ENCODE measurements at places on chromosomes 2 and 18.

- DNase-seq = no peak
Observed at GRCh38 chr2:112644933-112645309, 818 bp upstream of the SLC20A1 start.

GRCh38 chr2:3627500-3628100 is 30.4 kb upstream of the ALLC start:
- DNase-seq = no peak

DNA sequence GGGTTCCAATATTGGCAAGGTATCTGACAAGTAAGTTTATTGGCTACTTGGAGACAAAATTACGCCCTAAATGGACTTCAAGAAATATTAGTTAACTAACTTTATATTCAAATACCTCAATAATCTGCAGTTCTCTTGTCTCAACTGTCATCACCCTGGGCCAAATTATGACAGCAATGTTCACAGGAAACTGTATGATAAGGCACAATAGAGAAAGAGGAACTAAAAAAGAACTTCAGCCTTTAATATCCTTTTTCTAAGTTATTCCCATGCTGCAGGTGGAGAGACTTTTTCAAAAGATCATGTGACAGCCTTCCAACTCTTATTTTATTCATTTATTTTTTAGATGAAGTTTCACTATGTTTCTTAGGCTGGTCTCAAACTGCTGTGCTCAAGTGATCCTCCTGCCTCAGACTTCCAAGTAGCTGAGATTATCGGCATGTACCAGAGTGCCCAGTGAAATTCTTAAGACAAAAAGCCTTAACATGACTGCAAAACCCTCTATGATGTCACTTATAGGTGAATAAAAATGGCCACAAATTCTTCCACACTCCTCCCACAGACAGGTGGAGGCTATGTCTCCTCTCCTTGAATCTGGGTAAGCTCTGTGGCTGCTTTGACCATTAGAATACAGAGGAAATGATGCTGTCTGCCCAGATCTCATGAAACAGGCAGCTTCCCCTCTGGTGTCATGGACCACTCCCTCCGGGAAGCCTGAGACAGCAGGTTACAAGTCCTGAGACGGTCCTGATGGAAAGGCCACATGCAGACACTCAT is 211.0 kb downstream of the TGIF1 start:
- no peak for DNase-seq

GRCh38 chr2:65622951-65623535 is 190.6 kb upstream of the SPRED2 start:
- no peak for DNase-seq

DNA sequence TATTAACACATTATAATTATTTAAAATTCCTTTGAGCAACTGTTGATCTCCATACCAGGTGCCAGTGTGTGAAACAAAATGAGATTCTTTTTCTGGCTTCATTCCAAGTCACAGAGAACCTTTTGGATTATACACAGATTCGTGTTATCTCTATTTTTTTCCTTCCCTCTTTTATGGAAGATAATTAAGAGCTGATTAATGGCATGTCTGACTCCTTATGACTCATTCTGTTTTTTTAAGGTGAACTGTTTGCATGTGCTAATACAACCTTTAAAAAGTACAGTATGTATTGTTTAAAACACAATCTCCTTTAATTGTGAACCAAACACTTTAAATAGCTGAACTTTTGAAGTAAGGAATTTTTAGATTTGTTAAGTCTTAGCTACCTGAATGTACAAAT is 39.3 kb downstream of the PELI1 start:
- no peak for DNase-seq

- DNase-seq = no peak
Observed at GRCh38 chr2:156325688-156326525, 6.6 kb downstream of the NR4A2 start.

GRCh38 chr2:146376511-146377064 is 1468.2 kb upstream of the ACVR2A start:
- no peak for DNase-seq

DNA sequence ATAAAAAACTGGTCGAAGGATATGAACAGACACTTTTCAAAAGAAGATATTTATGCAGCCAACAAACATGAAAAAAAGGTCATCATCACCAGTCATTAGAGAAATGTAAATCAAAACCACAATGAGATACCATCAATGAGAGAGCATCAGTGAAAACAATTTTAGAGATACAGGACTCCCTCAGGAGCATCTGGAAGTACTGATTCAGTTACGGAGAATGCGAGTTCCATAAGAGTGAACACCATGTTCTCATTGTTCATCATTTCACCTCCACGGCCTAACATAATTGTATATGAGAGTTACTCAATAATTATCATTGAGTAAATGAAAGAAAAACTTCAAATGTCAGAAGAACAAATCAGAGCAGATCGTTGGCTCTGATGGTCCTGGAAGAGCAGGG is 140.9 kb upstream of the TANK start:
- no peak for DNase-seq

GRCh38 chr2:96241227-96241626 is 24.6 kb downstream of the TMEM127 start:
- DNase-seq = no peak

- no peak for DNase-seq
Observed at GRCh38 chr2:8355102-8355859, 326.6 kb upstream of the ID2 start.

DNA sequence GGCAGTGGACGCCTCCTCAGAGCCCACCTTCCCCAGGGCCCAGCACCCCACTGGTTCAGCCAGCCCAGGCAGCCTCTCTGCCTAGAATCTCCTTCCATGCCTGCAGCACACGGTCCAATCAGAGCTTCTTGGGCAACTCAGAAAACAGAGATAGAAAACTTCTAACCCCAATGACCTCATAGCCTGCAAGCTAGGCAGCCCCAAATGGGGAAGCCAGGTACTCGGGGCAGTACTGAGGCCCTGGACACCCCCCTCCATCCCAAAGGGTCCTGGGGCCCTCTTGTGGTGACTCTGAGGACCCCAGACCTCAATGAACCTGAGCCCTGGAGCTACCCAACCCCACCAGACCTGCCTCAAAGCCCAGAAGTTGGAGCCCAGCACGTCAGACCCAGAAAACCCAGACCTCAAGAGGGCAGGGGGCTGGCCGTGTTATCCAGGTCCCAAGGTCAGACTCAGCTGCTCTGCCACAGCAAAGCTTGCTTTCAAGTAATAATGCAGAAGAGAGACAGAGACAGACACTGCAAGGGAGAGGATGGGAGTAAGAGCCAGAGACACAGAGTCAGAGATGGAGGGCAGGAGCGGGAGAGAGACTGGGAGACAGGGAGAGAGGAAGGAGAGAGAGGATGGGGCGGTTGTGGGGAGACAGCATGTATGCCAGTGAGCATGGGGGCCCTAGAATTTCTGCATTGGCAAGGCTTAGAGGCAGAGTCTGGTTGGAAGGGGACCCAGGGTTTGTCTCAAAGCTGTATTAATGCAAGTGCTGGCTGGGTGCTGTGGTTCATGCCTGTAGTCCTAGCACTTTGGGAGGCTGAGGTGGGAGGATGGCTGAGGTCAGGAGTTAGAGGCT is 28.2 kb downstream of the SERTAD2 start:
- DNase-seq = no peak

DNA sequence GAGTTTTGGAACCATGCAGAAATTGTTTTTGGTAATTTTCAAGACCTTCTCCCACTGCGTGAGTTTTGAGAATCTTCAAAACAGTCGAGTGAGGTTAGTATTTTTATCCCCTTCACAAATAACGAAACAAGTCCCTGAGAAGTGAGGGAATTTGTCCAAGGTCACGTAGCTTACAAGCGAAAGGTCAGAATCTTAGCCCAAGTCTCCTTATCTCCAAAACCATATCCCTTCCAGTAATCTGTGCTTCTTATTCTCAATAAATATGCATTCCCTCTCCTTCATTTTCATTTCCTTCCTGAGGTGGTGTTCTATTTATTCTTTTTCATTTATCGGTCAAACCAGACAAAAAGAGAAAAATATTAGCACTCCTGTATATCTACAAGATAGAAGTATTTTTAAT is 163.6 kb downstream of the MREG start:
- DNase-seq = no peak

GRCh38 chr2:223566396-223566795 is 35.8 kb downstream of the SCG2 start:
- DNase-seq = no peak

DNA sequence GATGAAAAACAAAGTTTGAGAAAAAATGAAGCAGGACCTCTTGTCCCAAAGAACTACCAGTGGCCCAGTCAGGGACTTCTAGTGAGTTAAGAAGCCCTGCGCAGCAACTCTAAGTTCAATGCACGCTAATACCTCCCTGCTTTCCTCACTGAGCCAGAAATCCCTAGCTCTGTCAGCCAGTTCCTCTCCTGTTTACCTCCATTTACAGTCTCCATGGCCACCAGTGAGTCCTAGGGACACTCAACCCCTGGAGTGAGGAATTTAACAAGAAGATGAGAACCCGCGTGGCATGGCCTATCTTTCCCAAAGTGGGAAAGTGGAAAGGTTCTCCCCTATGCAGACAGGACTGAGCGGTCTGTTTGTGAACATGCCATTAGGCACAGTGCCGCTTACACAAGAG is 31.0 kb downstream of the MRPL33 start:
- DNase-seq = no peak

GRCh38 chr2:27681841-27682240 is 18.2 kb downstream of the SLC4A1AP start:
- DNase-seq = no peak

DNA sequence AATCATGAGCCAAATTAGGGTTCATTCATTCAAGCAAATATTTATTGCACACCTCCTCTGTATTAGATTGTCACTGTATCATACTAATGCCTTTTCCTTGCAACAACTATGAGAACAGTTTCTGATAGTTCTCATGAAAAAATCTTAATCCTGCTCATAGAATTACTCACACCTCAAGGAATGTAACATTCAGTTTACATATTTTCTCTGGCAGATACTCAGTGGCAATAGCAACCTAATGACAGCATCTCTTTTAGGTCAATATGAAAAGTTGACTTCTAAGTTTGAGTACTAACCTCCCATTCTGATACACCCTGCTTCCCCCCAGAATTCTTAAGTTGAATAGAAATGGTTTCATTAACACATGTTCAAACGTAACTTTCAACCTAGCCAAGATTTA is 132.0 kb downstream of the VWC2L start:
- DNase-seq = no peak

GRCh38 chr2:94956797-94957391 is 68.6 kb upstream of the MAL start:
- peak; percentile 4 for DNase-seq

- no peak for DNase-seq
Observed at GRCh38 chr2:85684806-85685205, 9.4 kb upstream of the GNLY start.

DNA sequence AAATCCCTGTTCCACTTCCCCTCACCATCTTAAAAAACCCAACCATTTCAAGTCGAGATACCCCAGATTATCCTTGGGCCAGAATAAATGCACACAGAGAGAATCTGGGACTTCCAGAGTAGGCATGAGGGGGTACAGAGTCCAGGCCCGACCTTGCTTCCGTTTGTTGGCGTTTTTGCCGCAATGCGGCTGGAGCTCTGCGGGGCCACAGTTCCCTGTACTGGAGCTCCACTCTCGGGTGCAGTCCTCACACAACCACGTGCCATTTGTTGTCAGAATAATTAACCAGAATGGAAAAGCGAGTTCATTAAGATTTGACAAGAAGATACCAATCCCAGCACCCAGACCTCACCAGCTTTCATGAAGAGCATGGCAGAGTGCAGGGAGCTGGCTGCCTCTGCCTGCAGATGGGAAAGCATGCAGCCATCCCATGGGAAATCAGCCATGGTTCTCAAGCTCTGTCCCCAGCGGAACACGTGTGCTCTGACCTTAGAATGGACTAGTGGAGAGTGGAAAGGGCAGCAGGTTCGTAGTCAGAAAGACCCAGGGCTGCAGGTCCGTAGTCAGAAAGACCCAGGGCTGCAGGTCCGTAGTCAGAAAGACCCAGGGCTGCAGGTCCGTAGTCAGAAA is 472.8 kb downstream of the EIPR1 start:
- DNase-seq = no peak

DNA sequence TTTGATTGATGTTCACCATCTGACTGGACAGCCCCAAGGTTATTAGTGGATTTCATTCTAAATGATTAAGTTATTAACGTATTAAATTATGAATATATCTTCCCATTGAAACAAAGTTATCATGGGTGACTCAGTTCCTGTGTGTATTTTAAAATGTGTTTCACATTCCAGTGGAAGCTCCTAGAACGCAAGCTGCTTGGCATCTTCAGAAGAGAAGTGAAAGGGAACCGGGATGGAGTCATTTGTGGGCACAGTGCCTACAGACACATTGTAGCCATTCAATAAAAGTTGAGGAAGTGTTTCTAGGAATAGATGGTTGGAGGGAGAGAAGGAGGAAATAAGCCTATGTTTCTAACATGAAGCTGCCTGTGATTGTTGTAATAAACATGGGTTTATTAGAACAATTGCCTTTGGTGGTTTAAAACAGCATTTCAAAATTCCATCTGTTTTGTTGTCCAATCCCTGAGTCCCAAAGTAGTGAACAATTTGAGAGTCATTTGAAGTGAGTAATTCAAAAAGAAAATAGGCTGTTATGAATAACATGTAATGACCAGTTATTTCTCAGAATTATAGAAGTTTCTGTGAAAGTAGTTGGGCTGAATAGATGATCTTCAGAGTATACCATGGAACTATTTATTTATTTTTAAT is 143.5 kb downstream of the PKP4 start:
- DNase-seq = no peak

DNA sequence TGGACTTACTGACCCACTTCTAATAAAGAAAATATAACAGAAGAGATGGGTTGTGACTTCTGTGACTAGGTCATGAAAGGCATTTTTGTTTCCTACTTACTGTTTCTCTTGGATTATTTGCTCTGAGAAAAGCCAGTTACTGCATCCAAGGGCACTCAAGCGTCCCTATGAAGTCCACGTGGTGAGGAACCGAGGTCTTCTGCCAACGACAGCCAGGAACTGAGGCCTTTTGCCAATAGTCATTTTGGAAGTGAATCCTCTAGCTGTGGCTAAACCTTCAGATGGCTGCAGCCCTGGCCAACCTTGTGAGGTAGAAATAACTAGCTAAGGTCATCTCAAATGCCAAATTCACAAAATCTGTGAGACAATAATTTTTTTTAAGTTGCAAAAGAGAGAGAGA is 449.8 kb upstream of the RGPD4 start:
- no peak for DNase-seq

DNA sequence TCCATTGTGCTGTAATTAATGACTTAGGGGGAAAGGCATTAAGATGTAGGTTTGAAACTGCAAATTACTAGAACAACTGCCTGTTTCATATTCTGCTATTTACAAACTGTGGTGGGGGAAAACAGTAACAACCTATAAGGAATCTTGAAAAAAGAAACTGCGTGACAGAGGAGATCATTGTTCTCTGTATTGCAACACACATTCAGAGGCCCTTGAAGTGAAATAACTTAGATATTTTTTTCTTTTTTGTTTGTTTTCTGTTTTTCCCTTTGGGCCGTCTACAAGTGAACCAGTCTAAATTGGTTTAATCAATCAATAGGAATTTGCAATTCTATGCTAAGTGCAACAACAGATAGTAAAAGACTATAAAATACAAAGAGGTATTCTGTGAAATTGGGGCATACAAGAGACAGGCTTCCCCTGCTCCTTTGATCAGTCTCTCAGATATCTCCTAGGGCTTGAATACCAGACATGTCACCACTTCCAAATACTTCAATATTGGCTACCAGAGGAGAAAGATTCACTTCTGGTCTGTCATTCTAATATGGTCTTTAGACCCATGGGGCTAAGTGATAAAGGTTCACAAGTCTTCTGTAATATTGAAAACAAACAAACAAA is 2055.1 kb upstream of the CELF4 start:
- DNase-seq = no peak

- no peak for DNase-seq
Observed at GRCh38 chr2:9219027-9219445, 12.4 kb downstream of the ASAP2 start.

Measured in stimulated activated CD8-positive, alpha-beta memory T cell treated with anti-CD3 and anti-CD28 coated beads, Interleukin-4, amount 100 ng/mL, for 24 hours (primary cell).